ENCODE measurements at places on chromosomes 1 and 21.

- H3K27me3 ChIP-seq: no peaks in the 10 kb centered on the region
- peaks cover 20% of the 10 kb centered on the region for H3K4me1 ChIP-seq
- no peak overlapping the region for H3K27ac ChIP-seq
- no peaks in the 10 kb centered on the region for H3K36me3 ChIP-seq
- no peak for DNase-seq
- no peak overlapping the region for H3K4me3 ChIP-seq
These were observed 20.4 kb downstream of the TINAGL1 start for GRCh38 chr1:31596737-31597097.

- no peaks in the 10 kb centered on the region for H3K36me3 ChIP-seq
- H3K27ac ChIP-seq: no peak overlapping the region
- H3K4me3 ChIP-seq: no peak overlapping the region
- DNase-seq: no peak
- H3K4me1 ChIP-seq: no peaks in the 10 kb centered on the region
These were observed 333.3 kb downstream of the MRPL39 start for GRCh38 chr21:25273959-25274358.

- H3K4me1 ChIP-seq: peaks cover 3% of the 10 kb centered on the region
- DNase-seq: no peak
- no peaks in the 10 kb centered on the region for H3K36me3 ChIP-seq
- H3K27ac ChIP-seq: peak overlapping the region; percentile 36
- H3K27me3 ChIP-seq: no peaks in the 10 kb centered on the region
These were observed 138.5 kb upstream of the SGIP1 start for GRCh38 chr1:66395202-66396061.

- H3K27me3 ChIP-seq: no peaks in the 10 kb centered on the region
- peaks cover 43% of the 10 kb centered on the region for H3K4me1 ChIP-seq
- H3K27ac ChIP-seq: no peak overlapping the region
- DNase-seq: no peak
- H3K36me3 ChIP-seq: no peaks in the 10 kb centered on the region
These were observed 155.0 kb upstream of the RUNX1 start for GRCh38 chr21:35204125-35204524.

DNA sequence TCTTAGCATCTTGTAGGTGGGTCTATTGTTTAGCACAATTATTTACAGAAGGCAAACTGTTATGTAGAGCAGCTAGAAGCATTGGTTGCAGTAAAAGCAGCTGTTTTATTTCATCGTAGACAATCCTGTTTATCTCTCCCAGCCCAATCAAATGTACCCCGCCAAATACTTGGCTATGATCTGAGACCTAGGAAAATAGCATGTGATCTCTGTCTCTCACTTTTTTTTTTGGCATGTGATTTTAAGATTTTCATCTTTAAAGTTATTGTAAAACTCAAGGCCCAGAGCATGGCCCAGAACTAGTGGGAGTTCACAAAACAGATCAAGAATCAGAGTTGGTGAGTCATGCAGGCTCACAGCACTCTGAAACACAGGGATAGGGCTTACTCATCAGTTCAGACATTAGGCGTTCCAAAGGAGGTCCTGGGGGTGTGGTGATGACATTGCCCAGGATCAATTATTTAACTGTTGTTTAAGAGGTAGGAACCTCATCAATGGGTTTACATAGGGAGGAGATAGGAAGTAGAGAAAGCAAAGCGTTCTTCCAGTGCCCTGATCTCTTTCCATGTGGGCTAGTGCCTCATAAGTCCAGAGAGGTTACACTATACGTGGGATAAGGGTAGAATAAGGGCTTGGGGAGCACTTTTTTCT lies 40.2 kb downstream of the TBX19 start:
- no peak for DNase-seq
- peaks cover 4% of the 10 kb centered on the region for H3K36me3 ChIP-seq
- no peaks in the 10 kb centered on the region for H3K27me3 ChIP-seq
- peak overlapping the region; percentile 30 for H3K27ac ChIP-seq
- H3K4me1 ChIP-seq: peaks cover 4% of the 10 kb centered on the region

- H3K4me1 ChIP-seq: peaks cover 9% of the 10 kb centered on the region
- H3K27me3 ChIP-seq: no peaks in the 10 kb centered on the region
- no peak overlapping the region for H3K4me3 ChIP-seq
- DNase-seq: no peak
- H3K36me3 ChIP-seq: no peaks in the 10 kb centered on the region
- H3K27ac ChIP-seq: no peak overlapping the region
These were observed 218.2 kb upstream of the NR5A2 start for GRCh38 chr1:199809311-199809710.

DNA sequence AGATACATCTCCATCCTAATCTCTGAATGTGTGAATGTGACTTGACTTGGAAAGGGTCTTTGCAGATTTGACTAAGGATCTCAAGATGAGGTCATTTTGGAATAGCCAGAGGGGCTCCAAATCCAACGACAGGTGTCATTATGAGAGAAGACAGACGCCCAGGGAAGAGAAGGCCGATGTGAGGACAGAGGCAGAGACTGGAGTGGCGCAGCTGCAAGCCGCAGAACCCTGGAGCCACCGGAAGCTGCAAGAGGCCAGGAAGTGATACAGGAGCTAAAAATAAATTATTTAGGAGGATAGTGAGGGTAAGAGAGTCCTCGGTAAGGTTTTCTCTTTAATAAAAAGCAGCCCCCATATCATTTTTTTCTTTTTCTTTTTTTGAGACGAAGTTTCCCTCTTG lies 9.7 kb upstream of the AADACL4 start:
- no peaks in the 10 kb centered on the region for H3K36me3 ChIP-seq
- H3K27ac ChIP-seq: peak overlapping the region; percentile 18
- peaks cover 18% of the 10 kb centered on the region for H3K4me1 ChIP-seq
- no peak overlapping the region for H3K4me3 ChIP-seq

GRCh38 chr1:56469640-56470371 lies 109.6 kb downstream of the PLPP3 start:
- H3K27ac ChIP-seq: no peak overlapping the region
- H3K27me3 ChIP-seq: no peaks in the 10 kb centered on the region
- no peak overlapping the region for H3K4me3 ChIP-seq
- peaks cover 51% of the 10 kb centered on the region for H3K4me1 ChIP-seq

- no peaks in the 10 kb centered on the region for H3K4me1 ChIP-seq
- DNase-seq: no peak
- H3K27ac ChIP-seq: no peak overlapping the region
- H3K36me3 ChIP-seq: no peaks in the 10 kb centered on the region
- H3K27me3 ChIP-seq: no peaks in the 10 kb centered on the region
These were observed 12.4 kb upstream of the SMYD3 start for GRCh38 chr1:246519514-246519913.

DNA sequence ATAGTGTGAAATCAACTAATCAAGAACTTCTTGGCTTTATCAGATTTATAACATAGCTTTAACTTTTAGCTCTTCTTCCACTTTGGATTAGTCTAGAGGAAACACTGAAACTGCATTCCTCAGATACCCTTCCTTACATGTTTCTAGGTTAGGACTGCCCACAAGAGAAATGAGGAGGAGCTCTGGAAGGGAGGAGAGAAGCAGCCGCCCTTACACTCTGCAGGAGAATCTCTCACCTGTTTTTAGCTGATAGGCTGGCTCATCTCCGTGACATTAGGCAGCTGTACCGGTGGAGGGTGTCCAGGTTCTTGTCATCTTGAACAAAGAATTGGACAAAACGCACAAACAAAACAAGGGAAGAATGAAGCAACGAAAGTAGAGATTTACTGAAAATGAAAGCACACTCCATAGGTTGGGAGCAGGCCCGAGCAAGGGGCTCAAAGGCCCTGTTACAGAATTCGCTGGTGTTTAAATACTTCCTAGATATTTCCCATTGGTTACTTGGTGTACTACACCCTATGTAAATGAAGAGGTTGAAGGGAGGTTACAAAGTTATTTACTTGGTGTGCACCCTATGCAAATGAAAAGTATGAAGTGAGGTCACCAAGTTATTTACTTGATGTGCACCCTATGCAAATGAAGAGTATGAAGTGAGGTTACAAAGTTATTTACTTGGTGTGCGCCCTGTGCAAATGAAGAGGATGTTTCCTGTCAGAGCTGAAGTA lies 524.9 kb upstream of the CHRM3 start:
- H3K4me3 ChIP-seq: no peak overlapping the region
- H3K4me1 ChIP-seq: no peaks in the 10 kb centered on the region
- DNase-seq: no peak
- no peaks in the 10 kb centered on the region for H3K36me3 ChIP-seq
- no peaks in the 10 kb centered on the region for H3K27me3 ChIP-seq

DNA sequence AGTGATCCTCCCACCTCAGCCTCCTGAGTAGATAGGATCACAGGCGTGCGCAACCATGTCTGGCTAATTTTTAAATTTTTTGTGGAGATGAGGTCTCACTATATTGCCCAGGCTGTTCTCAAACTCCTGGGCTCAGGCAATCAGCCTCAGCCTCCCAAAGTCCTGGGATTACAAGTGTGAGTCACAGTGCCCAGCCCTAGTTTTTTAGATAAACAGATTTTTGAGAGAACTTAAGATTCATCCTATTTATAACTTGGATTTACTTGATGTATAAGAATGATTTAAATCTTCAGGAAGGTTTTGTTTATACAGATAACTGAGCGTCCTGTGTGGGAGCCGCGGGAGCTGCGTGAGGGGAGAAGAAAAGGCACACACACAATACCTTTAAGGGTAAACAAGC lies 26.2 kb downstream of the HEYL start:
- H3K4me3 ChIP-seq: no peak overlapping the region
- H3K27me3 ChIP-seq: peaks cover 9% of the 10 kb centered on the region
- H3K4me1 ChIP-seq: peaks cover 3% of the 10 kb centered on the region
- no peaks in the 10 kb centered on the region for H3K36me3 ChIP-seq
- DNase-seq: no peak

- H3K4me1 ChIP-seq: peaks cover 7% of the 10 kb centered on the region
- no peak for DNase-seq
- H3K27ac ChIP-seq: no peak overlapping the region
These were observed 177.3 kb downstream of the EDEM3 start for GRCh38 chr1:184577319-184577718.

DNA sequence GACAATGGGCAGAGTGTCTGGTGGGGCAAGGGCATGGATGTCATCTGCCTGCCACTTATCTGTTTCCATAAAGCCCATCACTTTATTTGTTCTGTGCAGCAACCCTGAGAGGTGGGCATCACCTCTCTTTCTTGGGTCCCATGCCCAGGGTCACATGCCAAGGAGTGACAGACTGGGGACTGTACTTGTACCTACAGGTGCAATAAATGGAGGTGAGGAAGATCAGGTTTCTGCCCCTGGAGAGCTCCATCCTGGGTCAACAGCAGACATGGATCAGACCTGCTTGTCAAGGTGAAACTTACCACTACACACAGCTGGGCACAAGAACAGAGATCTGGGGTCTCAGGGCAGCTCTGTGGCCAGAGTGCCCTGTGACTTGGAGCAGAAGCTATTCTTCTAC lies 18.4 kb upstream of the PRDM16 start:
- DNase-seq: no peak
- H3K27me3 ChIP-seq: peaks cover 56% of the 10 kb centered on the region
- no peaks in the 10 kb centered on the region for H3K36me3 ChIP-seq
- H3K27ac ChIP-seq: no peak overlapping the region

GRCh38 chr1:156461781-156462647 lies 38.6 kb downstream of the MEF2D start:
- DNase-seq: no peak
- no peak overlapping the region for H3K27ac ChIP-seq
- peaks cover 9% of the 10 kb centered on the region for H3K36me3 ChIP-seq
- H3K27me3 ChIP-seq: no peaks in the 10 kb centered on the region

GRCh38 chr1:94543893-94544635 lies 2.5 kb upstream of the F3 start:
- peaks cover 48% of the 10 kb centered on the region for H3K4me1 ChIP-seq
- H3K4me3 ChIP-seq: peak overlapping the region; percentile 12
- H3K27ac ChIP-seq: peak overlapping the region; percentile 38
- peaks cover 4% of the 10 kb centered on the region for H3K36me3 ChIP-seq

DNA sequence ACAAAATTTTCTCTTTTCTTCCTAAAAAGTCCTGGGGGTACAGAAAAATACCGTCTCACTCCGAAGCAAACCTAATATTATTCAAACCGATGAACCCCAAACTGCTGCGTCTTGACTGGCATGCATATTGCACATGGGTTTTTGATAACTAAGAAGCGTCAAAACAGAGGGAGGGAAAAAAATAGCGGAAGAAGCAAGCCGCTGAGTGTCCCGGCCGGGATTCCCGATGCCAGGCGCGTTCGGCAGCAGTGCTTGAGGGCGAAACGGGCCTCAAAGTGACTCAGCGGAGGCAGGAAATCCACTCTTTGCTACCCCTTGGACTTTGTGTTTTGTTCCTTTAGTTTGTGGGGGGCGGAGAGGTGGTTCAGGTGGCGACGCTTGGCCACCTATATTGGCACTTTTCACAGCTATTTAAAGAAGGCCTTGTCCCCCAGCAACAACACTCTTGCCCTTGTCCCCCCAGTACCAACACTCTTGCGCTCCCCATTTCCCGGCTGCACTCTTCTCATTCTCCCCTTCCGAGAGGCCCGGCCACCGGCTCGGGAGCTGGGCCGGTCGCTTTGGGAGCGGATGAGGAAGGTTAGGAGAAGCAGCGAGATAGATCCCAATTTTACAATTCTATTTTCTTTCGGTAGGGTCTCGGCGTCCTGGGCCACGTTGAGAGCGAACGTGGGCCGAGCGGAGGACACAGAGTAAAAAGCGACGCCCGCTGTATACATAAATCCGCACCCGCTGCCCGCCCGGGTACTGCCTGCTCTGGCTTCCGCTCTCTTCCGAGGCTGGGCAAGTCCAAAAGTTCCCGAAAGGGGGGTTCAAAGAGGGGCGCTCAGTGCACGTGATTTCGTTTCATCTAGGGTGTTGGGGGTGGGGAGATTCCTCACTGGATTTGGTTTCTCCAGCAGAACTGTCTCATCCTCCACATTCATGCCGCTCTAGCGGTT lies 2.5 kb downstream of the LMX1A start:
- H3K36me3 ChIP-seq: no peaks in the 10 kb centered on the region
- H3K27me3 ChIP-seq: peaks cover 98% of the 10 kb centered on the region
- peak overlapping the region; percentile 15 for H3K4me3 ChIP-seq
- peaks cover 23% of the 10 kb centered on the region for H3K4me1 ChIP-seq
- no peak for DNase-seq

DNA sequence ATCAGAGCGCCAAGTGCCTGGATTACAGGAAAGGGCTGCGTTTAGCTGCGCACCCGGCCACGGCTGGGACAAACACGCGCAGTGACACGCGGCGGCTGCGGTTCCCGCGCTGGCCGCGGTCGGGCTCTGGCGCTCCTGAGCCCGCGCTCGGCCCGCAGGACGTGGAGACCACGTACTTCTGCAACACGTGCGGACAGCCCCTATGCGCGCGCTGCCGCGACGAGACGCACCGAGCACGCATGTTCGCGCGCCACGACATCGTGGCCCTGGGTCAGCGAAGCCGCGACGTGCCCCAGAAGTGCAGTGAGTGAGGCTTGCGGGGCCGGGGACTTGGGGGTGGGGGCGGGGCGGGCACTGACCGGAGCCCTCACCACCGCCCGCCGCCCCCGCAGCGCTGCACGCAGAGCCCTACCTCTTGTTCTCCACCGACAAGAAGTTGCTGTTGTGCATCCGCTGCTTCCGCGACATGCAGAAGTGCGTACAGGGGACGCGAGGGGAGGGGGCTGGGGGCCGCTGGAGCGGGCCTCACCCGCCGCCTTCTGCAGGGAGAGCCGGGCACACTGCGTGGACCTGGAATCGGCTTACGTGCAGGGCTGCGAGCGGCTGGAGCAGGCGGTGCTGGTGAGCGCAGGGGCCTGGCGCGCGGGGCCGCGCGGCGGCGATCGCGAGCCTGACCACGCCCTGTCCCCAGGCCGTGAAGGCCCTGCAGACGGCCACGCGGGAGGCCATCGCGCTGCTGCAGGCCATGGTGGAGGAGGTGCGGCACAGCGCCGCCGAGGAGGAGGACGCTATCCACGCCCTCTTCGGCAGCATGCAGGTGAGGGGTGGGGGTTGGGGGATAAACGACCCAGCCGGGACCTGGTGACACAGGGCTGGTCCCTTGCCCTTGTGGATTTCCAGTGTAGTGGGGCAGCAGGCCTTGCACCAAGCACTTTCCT lies 3.1 kb downstream of the RNF207 start:
- peaks cover 26% of the 10 kb centered on the region for H3K4me1 ChIP-seq
- no peaks in the 10 kb centered on the region for H3K27me3 ChIP-seq
- DNase-seq: no peak
- H3K36me3 ChIP-seq: peaks cover 22% of the 10 kb centered on the region
